ENCODE measurements at places on chromosomes 2 and 18. TPM values are rescaled to one million over a fixed set of nuclear protein-coding genes. Genes with fewer than 3 reads are reported as not detected.

Gene RAB27B
- 8.8 TPM for polyA plus RNA-seq

Gene ALKAL2
- polyA plus RNA-seq, result 8.1 TPM

- DNase-seq, result no peak
Measured at GRCh38 chr2:714005-714741, 37.0 kb upstream of the TMEM18 start.

- DNase-seq, result no peak
Measured at GRCh38 chr2:71361631-71362030, 30.0 kb downstream of the ZNF638 start.

GRCh38 chr2:238150686-238151085 lies 8.1 kb upstream of the ERFE start:
- DNase-seq, result no peak

DNA sequence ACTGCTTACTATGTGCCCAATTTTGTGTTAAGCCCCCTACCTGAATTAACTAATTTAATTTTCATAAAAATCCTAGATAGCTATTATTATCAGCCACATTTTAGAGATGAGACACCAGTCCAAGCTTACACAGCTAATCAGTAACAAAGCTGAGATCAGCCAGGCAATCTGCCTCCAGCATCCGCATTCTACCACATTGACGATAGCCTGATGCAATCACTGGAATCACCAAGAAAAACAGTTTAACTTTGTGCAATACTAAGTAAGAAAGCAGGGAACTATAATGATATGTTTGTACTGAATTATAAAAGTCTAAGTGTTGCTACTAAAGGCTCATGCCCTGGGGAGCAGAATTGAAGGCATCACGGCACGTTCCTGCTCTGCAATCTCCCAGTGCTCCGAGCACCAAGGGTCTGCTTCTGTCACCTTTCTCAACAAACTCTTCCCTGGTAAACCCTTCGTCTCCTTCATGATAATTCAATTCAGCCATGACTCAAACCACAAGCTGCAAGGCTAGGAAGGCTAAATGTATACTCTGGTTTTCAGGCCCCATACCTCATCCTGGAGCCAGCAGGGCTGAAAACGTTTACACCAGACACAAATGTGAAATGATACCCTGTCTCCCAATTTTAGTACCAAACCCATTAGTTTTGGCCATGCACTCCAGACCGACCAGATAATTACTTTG lies 19.4 kb downstream of the KANSL3 start:
- DNase-seq, result no peak

- DNase-seq, result no peak
Measured at GRCh38 chr2:206856513-206856912, 82.8 kb upstream of the CPO start.

GRCh38 chr2:111919794-111920608 lies 21.6 kb downstream of the MERTK start:
- peak; percentile 53 for DNase-seq

All from left lung (tissue), 14 donors.